ENCODE measurements at places on chromosomes 7 and 10.

DNA sequence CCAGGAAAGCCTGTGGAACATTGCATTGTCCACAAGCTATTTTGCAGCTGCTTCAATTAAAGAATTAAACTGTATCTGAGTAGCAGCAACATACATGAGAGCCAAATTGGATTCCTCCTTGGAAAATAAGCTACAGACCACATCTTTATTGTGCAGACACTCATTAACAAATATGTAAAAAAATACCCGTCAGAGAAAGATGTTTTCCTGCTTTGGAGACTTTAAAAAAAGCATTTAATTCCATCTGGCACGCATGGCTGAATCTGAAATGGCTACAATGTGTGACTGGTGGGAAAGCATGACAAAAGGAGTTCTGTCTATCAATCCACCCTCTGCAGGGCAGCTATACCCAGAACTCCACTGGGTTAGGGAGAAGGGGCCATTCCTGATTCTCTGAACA lies 73.1 kb upstream of the HPS1 start:
- no peak for DNase-seq

GRCh38 chr7:25117226-25118047 lies 7.6 kb downstream of the CYCS start:
- no peak for DNase-seq

GRCh38 chr10:77664008-77664407 lies 26.4 kb upstream of the KCNMA1 start:
- no peak for DNase-seq

- peak; percentile 59 for DNase-seq
Measured at GRCh38 chr10:68296843-68297663, 34.8 kb upstream of the HNRNPH3 start.

DNA sequence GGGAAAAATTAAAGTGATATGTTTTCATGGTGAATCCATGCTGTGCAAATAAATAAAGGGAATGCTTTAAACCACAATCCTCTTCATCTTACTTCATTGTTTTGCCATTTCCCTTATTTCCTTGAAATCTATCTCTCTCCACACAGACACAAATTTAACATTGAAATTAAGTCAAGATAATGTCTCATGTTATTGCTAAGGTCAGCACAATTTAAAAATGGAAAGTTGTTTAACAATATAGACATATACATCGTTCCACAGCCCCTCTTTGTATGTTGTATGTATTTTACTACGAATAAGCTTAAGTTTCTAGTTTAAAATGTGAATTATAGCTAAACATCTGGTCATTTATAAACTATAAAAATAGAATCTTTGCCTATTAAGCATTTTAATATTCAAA lies 256.9 kb downstream of the PLXDC2 start:
- DNase-seq = no peak
